ENCODE measurements at places on chromosomes 3 and 15. TPM values are rescaled to one million over a fixed set of nuclear protein-coding genes. Genes with fewer than 3 reads are reported as not detected.

- peak overlapping the region; percentile 58 for H3K27ac ChIP-seq
- H3K36me3 ChIP-seq, result no peaks in the 10 kb centered on the region
- no peak for DNase-seq
- H3K4me1 ChIP-seq, result peaks cover 29% of the 10 kb centered on the region
Observed at GRCh38 chr3:167876620-167877281, 141.2 kb downstream of the SERPINI1 start.

DNA sequence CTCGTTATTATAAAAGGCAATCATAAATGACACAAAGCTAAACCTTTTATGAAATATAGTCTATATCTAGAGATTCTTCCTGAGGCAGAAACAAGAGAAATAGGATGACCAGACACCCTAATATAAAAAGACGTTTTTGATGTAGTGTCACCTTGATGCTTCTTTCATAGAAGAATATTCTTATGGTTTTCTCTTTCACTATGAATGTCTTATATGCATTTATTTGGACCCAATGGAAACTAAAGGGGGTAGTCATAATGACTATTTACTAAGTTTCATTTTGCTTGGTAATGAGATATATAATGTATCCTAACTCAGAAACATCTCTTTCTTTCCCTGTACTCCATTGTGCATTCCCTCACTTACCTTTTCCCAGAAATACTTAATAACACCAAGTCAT, 393.9 kb downstream of the RAP2B start:
- no peaks in the 10 kb centered on the region for H3K36me3 ChIP-seq
- no peak overlapping the region for H3K27ac ChIP-seq
- H3K4me1 ChIP-seq, result no peaks in the 10 kb centered on the region
- no peak overlapping the region for H3K4me3 ChIP-seq
- no peak for DNase-seq
- no peaks in the 10 kb centered on the region for H3K27me3 ChIP-seq

DNA sequence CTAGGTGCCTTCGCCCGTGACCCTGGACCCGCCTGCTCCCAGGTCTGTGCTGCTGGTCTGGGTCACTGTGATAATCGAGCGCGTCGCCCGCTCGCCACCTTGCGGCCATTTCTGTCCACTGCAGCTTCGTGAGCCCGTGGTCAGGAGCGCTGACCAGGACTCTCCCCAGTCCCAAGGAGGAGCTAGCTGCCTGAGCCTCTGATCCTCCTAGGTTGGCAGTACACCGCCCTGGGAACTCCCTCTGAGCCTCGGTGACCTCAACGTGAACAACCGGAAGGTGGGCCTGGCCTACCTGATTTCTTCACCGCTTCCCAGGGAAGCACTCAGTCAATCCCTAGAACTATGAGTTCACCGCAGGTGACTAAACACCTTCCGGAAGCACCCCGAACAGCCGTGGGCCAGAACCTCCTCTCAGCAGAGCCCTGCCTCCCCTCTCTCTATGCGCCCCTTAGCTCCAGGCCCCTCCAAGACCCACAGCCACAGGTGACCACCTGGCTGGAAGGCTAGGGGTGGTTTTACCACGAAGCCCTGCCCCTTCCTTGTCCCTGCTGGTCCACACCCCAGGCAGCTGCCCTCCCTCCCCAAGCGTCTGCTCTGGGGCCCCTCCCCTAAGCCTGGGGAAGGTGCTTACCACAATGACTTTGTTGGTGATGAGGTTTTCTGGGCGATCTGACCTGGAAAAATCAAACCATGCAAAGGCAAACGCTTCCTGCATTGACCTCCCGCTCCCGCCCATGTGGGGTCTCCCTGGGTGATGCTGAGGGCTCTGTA, 9.7 kb downstream of the PLA2G4D start:
- no peaks in the 10 kb centered on the region for H3K27me3 ChIP-seq
- DNase-seq, result peak; percentile 63
- H3K36me3 ChIP-seq, result no peaks in the 10 kb centered on the region
- peaks cover 3% of the 10 kb centered on the region for H3K4me1 ChIP-seq
- H3K4me3 ChIP-seq, result no peak overlapping the region

DNA sequence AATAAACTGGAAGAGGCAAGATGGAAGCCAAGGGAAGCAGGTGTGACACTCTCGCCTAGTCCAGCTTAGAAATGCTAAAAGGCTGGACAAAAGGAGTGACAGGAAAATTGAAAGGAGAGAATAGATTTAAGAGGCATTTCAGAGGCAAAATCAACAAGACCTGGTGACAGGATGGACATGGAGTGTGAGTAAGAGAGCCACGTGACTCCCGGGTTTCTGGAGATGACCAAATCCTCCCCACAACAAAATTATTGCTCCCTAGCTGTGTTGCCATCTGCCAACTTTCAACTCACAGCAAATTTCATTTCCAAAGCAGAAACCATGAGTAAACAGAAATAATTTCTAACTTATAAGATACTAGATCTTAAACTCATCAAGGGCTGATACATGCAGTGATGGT, 52.6 kb downstream of the MTHFS start:
- no peak for DNase-seq
- no peaks in the 10 kb centered on the region for H3K36me3 ChIP-seq
- no peaks in the 10 kb centered on the region for H3K4me1 ChIP-seq
- no peak overlapping the region for H3K27ac ChIP-seq

- H3K4me3 ChIP-seq, result no peak overlapping the region
- H3K27me3 ChIP-seq, result no peaks in the 10 kb centered on the region
- no peaks in the 10 kb centered on the region for H3K4me1 ChIP-seq
- H3K36me3 ChIP-seq, result no peaks in the 10 kb centered on the region
- no peak overlapping the region for H3K27ac ChIP-seq
Observed at GRCh38 chr15:81660976-81661375, 287.0 kb upstream of the TMC3 start.

GRCh38 chr3:66304293-66304692, 83.5 kb downstream of the SLC25A26 start:
- no peaks in the 10 kb centered on the region for H3K36me3 ChIP-seq
- no peak overlapping the region for H3K4me3 ChIP-seq
- no peak overlapping the region for H3K27ac ChIP-seq
- no peaks in the 10 kb centered on the region for H3K27me3 ChIP-seq

Gene SLC51A
- not detected for total RNA-seq

Measured in right atrium auricular region (tissue), 2 donors.